Activated effector memory CD4-positive, alpha-beta T cell treated with Interleukin-2 at 50 U/mL for 16 hours (primary cell): ENCODE measurements at places on chromosomes 3 and 15.

DNA sequence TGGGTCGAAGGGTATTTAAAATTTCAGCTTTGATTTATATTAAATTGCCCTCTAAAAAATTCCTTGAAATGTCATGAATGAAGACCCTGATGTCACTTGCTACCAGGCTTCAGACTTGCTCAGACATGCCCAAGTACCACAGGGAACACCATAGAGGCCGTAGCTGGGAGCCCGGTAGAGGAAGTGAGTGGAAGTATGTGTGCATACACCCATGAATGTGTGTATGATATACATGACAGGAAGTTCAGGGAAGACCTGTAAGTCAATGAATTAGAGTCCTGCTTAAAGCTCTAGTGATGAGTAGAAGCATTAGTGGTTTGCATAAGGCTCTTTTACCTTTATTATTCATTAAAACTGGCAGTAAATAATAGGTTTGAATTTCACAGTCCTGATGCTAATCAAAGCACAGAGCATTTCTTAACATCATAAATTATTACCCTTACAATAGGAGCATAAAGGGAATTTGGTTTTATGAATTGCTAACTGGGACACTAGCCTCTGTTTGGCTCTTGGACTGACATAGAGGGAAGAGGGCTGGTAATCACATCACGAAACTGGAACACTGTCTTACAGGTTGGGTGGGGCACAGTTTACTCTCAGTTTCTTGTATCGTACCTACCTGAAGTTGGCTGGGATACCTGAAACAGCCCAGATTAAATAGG is 144.4 kb downstream of the CHST2 start:
- DNase-seq, result no peak

DNA sequence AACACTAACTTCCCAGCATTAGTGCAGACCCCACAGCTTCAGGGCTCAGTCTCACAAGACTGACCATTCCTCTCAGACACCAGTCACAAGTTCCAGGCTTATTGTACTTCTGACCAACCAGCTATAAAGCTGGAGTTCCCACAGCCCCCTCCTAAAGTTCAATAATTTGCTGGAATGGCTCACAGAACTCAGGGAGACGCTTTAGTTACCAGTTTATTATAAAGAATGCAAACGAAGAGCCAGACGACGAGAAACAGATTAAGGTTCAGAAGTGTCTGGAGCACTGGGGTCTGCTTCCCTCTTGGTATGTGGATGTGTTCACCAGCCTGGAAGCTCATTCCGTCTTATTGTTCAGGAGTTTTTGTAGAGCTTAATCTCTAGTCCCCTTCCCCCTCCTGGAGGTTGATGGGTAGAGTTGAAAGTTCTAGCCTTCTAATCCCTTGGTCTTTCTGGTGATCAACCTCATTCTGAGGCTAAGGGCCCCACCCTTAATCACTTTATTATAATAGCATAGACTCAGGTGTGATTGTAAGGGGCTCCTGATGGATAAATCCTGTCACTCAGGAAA is 4.8 kb upstream of the CSRNP1 start:
- DNase-seq, result no peak

DNA sequence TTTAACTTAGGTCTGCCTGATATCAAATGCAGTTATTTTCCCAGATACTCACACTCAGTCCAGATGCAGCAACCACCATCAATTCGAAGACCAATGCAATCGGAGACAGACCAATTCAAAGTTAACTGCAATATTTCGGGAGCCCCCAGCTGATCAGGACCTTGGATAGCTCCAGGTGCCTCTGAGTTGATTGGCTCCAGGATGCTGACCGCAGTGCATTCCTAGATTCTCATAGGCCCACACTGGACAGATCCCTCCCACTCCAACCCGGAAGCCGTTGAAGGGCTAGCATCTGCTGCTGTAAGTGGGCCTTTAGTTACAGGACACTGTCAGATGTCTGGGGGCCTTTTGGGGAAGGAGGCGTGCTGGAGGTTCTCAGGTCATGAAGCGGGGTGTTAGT is 89.5 kb upstream of the ATP2B2 start:
- no peak for DNase-seq

DNA sequence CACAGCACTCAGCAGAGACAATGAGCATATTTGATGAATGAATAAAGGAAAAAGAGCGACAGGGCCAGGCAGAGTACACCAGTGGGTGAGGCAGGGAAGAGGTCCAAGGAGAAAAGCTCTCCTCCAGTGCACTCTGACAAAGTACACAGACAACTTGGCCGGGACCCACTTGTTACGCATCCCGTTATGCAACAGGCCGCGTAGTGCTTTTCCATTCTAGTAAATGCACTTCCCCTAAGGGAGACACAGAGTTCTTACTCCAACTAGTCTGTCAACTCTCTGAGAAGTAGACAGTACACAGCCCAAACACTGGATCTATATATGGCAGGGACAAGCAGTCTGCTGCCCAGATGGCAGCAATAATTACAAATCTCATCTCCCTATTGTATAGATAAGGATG is 18.5 kb downstream of the LARP6 start:
- no peak for DNase-seq

DNA sequence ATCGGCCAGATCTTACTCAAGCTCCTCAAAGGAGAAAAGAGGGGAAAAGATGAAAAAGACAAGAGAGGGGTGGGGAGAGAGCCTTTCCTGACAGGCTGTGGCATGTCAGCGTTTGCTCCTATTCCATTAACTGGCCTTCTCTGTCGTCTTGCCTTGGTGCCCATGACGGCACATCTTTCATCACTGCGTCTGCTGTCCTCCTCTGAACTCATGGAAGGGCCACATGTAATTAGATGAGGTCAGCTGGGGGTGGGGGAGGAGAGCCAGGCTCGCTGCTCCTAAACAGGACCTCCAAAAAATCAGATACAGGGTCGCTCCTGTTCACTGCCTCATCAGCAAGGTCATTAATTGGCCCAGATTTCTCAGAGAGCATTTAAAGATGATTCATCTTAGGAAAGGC is 49.7 kb downstream of the LRTM1 start:
- no peak for DNase-seq

GRCh38 chr3:38746641-38747040 is 69.4 kb downstream of the SCN10A start:
- DNase-seq, result no peak

GRCh38 chr15:20356444-20356910 is 185.1 kb downstream of the GOLGA6L6 start:
- DNase-seq, result peak; percentile 64

- no peak for DNase-seq
These were observed 397 bp downstream of the PLXND1 start for GRCh38 chr3:129605922-129606635.

- no peak for DNase-seq
These were observed 990 bp upstream of the ZNF148 start for GRCh38 chr3:125375950-125376679.

GRCh38 chr3:139676108-139676507 is 1.7 kb downstream of the NMNAT3 start:
- no peak for DNase-seq

- no peak for DNase-seq
These were observed 124.5 kb downstream of the MAGI1 start for GRCh38 chr3:65914032-65914739.

GRCh38 chr3:84510007-84510406 is 448.8 kb upstream of the CADM2 start:
- DNase-seq, result no peak

- no peak for DNase-seq
These were observed 24.7 kb downstream of the EOGT start for GRCh38 chr3:68988740-68989139.

- no peak for DNase-seq
These were observed 44.6 kb downstream of the LRRC28 start for GRCh38 chr15:99295840-99296239.

DNA sequence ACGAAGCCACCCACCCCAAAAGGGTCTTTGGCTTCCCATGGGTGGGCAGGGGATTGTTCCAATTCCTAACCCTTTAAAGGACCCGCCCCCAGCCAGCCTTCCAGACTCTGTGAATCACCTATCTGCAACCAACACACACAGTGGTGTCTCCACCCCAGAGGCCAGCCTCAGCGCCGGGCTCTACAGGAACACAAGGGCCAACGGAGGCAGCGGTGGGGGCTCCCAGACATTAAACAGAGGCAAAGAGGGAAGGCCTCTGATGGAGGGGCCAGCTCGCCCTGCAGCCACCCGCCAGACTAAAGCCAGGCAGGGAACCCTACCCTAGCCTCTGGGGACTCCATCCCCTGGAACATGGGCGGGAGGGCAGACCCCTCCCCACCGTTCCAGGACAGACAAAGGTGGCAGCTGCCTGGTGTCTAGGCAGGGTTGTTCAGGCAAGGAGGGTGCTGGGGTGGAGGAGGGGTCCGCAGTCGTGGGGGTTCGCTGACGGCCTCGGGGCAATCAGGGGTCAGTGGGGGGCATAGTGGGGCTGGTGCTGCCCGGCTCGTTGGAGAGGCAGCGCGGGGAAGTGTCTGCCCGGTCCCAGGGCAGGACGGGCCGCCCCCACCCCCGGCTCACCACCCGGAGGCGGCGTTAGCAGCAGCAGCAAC is 448 bp downstream of the SHISA5 start:
- DNase-seq, result no peak

- peak; percentile 49 for DNase-seq
These were observed at the start of gene TXNRD3 for GRCh38 chr3:126654571-126655383. TXNRD3 (minus strand) TSS chr3:126655124.

DNA sequence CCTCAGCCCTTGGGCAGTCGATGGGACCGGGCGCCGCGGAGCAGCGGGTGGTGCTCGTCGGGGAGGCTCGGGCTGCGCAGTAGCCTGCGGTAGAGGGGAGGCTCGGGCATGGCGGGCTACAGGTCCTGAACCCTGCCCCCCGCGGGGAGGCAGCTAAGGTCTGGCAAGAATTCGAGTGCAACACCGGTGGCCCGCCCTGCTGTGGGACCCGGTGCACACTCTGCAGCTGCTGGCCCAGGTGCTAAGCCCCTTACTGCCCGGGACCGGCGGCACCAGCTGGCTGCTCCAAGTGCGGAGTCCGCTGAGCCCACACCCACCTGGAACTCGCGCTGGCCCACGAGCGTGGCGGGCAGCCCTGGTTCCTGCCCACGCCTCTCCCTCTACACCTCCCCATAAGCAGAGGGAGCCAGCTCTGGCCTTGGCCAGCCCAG is 377.7 kb upstream of the RBMS3 start:
- no peak for DNase-seq

GRCh38 chr3:159796226-159796625 is 192.4 kb upstream of the IL12A start:
- DNase-seq, result no peak

DNA sequence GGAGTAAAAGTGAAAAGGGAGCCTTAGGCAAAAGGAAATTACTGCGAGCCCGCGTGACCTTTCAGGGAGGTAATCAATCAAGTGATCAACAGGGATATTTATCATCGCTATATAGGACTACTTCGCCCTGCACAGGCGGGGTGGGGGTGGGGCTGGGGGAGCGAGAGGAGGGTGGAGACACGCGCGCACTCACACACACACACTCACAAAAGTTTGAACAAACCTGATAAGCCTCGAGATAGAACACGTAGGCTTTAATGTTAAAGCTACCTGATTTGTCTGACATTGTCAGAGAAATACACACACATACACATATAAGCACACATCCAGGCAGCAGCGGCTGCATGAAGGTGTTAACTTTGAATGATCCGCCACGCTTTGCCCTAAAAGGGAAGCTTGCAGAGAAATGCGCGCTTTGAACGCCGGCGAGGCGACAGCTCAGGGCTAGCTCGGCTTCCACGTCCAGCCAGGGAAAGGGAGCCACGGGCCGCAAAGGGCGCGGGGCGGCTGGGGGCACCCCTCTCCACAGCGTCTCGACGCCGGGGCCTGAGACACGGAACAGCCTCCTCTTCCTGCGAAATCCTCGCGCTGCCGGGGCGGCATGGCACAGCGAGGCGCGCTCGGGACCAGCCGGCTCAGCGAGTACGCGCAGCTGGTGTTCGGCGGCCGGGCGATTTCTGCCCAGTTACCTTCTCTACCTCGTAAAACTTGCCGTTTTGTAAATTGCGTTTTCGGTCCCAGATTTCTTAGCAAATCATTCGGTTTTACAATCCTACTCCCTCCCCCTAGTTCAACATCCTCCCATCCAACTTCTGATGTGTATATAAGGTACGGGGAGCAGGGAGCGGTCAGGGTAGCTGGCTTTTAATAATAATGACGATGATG is 4.8 kb upstream of the MECOM start:
- DNase-seq, result no peak

DNA sequence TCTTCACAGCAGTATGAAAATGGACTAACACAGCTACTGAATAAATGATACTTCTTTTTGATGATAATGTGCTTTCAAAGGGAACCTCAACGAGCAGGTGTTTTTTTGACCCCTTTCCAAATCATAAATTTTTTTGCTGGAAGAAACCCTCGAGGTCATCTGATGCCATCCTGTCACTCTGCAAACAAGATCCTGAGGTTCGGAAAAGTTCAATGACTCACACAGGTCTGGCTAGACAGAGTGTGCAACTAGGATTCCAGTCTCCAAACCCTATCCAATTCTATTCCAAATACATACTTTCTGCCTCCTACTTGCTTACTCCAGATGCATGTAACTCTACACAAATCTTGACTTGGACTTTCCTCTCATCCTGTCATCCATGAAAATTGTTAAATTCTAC is 124.7 kb downstream of the NEDD4 start:
- DNase-seq, result no peak

DNA sequence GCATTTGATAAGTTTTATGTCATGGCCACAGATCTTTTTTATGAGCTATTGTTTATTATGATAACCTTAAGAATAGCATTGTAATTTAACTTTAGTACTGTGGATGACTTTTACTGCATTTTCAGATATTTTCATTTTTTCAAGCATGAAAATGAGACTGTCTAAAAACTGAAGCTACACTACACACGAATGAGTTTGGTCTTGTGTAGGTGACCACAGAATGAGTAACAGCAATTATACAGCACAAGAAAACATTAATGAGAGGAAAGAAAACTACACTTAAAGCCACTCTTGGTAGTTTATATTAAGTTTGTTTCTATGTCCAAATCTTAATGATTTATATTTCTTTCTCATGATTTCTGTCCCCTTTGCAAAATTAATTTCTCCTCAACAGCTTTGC is 809.2 kb downstream of the NAALADL2 start:
- no peak for DNase-seq

DNA sequence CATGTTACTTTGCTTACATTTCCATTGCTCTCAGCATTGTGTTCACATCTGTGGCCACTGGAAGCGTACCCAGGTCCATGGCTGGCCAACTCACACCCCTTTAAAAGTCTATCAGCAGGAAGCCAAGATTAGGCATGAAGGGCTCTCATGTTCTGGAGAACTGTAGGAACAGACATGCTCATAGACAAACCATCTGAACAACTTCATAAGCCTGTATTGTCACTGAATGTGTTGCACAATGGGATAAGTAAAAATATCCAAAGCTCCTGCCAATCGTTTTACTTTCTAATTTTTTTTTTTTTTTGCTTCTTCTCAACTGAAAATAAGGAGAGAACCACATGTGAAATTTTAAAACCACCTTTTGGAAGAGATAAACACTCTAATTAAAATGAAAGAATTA is 6.4 kb downstream of the RPLP1 start:
- DNase-seq, result no peak

DNA sequence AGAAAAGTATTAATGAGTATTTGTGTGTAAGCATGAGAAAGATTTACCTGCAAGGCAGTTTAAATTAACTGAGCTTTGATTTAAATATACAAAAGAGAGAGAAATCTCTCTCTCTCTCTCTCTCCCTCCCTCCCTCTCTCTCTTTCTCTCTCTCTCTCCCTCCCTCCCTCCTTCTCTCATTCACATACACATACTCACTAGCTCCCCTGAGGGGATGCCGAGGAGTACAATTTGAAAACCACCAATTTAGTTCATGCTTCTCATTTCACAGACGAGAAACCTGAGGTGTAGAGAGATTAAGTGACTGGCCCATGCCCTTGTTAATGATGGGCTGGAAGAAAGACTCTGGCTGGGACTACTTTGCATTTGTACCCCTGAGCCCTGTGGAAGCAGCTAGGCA is 59.4 kb downstream of the MECOM start:
- no peak for DNase-seq

GRCh38 chr15:74454764-74455500 is 6.0 kb downstream of the UBL7 start:
- no peak for DNase-seq
